ENCODE measurements at places on chromosomes 5 and 9. TPM values are rescaled to one million over a fixed set of nuclear protein-coding genes. Genes with fewer than 3 reads are reported as not detected.

Gene TNPO1
- 129 TPM for total RNA-seq

Gene FAM153A
- total RNA-seq: not detected

Gene PCDHB12
- not detected for total RNA-seq

Gene ANKRD31
- 0.08 TPM for total RNA-seq

Gene SLC2A8
- 15.3 TPM for total RNA-seq

Gene PIP5KL1
- 1.3 TPM for total RNA-seq

Gene RANBP17
- total RNA-seq: 2.9 TPM

Gene RFX3
- 1.6 TPM for total RNA-seq

Gene TLX3
- total RNA-seq: not detected

Gene CDC20B
- 0.09 TPM for total RNA-seq

Gene TCERG1
- total RNA-seq: 50.9 TPM

Gene LCN15
- not detected for total RNA-seq

Gene SCGB3A1
- not detected for total RNA-seq

Gene FAXDC2
- total RNA-seq: 0.31 TPM

Gene CCNJL
- 12.3 TPM for total RNA-seq

Gene HEMGN
- not detected for total RNA-seq

Gene CYLC2
- total RNA-seq: not detected

Gene TRIM36
- 2.3 TPM for total RNA-seq

Gene CCDC180
- 0.94 TPM for total RNA-seq

Gene ADAMTSL1
- 0.07 TPM for total RNA-seq

Gene MGAT4B
- 221 TPM for total RNA-seq

Gene AK3
- 59.5 TPM for total RNA-seq

Gene CCDC192
- total RNA-seq: not detected

Gene CDX1
- total RNA-seq: not detected

Gene CMYA5
- not detected for total RNA-seq

Gene PRDM9
- not detected for total RNA-seq

Gene BRINP1
- total RNA-seq: 0.17 TPM

Gene PDGFRB
- total RNA-seq: 0.09 TPM

Gene BSPRY
- not detected for total RNA-seq

Gene OBP2B
- total RNA-seq: not detected

Gene PCDHGA9
- 0.08 TPM for total RNA-seq

Gene TMEFF1
- 1.3 TPM for total RNA-seq

Gene LURAP1L
- 31.0 TPM for total RNA-seq

Gene CDH9
- not detected for total RNA-seq

Gene IFNA21
- not detected for total RNA-seq

Gene SLC4A9
- total RNA-seq: 0.09 TPM

Gene WNT8A
- total RNA-seq: not detected

Gene CXCL14
- 0.10 TPM for total RNA-seq

Gene RNF20
- 22.5 TPM for total RNA-seq

Gene CAVIN4
- total RNA-seq: 0.44 TPM

Gene PCDHA13
- 0.17 TPM for total RNA-seq
